ENCODE measurements at places on chromosomes 6 and 20.

GRCh38 chr20:61555566-61555965, 303.5 kb downstream of the CDH4 start:
- no peak for DNase-seq

- DNase-seq: no peak
Measured at GRCh38 chr6:161557333-161558107, 283.7 kb upstream of the AGPAT4 start.

DNA sequence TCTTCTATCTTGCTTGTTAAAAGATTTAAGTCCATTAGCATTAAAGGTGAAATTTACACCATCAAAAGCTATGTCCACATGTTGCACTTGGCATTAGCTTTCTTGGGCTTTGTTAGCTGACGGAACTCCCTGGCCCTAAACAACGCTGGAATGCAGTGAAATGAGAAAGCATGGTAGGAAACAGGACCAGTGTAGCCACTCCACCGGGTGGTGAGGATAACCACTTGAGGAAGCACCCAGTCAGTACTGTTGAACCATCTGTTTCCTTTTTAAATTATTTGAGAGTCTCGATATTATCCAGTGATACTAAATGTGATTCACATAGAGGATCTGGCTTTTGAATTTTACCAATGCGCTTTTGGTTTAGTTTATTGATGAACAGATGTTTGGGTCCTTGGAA, 374.9 kb upstream of the NOX3 start:
- no peak for DNase-seq

GRCh38 chr6:153126218-153126617, 4.9 kb downstream of the RGS17 start:
- no peak for DNase-seq

- DNase-seq: no peak
Measured at GRCh38 chr6:141488488-141488887, 644.2 kb upstream of the GJE1 start.

GRCh38 chr6:53906103-53906502, 111.3 kb downstream of the LRRC1 start:
- DNase-seq: no peak

DNA sequence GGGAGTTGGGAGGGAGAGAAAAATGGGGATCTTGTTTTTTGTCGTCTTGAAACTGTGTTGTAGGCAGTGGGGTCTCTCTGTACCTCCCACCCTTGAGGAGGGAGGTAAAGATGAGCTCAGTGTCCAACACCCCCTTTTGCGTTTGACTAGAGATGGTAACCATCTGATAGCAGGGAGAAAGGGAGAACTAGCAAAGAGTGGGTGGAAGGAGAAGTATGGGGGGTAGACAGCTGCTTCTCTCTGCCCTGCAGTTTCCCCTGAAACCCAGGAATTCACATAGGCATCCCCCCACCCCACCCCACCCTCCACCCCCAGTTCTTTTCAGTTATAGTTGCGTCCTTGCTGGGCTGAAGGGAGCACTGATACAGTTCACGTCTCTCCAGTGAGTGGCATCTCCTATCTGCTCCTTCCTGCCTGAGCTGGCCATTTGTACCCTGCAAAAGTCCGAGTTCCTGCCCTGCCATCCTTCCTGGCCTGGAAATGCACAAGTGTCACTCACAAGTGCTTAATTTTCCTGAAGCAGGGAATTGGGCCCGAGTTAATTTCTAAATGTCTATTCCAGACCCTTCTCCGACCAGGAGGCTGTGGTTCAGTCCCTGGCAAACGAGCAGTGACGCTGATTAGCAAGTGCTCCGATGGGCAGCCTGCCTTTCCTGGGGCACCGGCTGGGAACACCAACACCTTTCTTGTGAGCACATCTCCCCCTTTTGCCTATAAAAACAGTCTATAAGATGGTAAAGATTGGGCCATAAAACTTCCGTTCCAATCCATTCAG, 1.5 kb downstream of the SIRPA start:
- no peak for DNase-seq

DNA sequence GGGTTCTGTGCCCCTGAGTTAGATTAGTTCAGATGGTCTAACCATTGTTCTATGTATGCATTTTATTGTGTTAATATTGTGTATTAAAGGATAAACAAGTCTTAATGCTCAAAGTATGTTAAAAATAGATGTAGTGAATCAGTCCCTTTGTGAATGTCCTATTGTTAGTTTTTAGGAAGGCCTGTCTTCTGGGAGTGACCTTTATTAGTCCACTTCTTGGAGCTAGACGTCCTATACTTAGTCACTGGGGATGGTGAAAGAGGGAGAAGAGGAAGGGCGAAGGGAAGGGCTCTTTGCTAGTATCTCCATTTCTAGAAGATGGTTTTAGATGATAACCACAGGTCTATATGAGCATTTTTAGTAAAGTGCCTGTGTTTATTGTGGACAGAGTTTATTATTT, 12.3 kb upstream of the HMGN4 start:
- no peak for DNase-seq

DNA sequence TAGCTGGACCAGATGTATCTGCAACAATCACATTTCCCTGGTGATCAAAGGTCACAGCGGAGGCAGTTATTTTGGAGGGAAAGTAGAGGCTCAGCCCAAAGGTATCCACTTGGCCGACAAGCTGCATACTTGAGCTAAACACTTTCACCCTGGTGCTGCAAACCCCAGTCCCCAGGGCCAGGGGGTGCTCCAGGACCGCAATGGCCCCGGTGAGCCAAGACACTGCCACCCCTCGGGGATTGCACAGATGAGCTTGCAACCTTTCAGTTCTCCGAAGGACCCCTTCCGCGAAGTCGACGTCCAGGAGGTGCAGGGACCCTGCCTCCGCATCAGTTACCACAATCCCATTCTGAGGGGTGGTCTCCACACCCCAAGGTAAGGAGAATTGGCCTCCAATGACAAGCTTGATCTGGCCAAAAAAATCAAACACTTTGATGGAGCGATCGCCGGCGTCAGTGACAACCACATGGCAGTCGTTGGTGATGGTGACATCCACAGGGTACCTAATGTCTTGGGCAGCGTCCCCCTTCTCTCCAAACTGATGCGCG, 823 bp downstream of the NHLRC1 start:
- DNase-seq: no peak

DNA sequence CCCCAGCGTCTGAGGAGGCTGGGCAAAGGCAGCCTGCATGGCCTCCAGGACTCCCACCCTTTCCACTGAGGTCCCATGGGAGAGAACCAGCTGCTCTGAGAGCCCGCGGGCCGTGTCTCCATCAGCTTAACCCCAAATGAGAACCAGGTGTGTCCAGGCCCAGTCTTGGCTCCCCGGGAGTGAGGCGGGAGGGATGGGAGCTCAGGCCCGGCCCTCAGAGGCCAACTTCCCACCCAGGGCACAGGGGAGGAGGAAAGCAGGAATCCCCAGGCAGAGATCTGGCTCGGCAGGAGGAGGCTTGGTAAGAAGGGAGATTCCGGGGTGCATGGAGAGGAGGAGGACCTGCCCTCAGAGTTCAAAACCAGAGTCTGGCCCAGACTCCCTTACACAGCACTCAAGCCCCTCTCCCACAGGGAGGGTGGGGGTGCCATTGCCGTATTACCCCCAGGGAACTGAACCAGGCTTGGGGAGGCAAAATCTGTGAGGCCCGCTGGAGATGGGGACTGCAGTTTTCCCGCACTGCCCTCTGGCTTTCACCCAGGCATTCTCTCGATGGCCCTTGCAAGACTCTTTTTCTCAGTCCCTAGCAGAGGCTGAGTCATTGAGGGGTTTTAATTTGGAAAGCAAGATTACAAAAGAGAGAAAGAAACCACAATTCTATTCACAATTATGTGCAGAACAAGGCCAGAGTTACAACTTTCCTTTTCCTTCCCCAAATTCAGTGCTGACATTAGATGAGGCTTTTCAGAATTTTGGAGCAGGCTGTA, 17.1 kb downstream of the FOXF2 start:
- DNase-seq: no peak

- DNase-seq: no peak
Measured at GRCh38 chr6:100346828-100347227, 117.9 kb downstream of the SIM1 start.

DNA sequence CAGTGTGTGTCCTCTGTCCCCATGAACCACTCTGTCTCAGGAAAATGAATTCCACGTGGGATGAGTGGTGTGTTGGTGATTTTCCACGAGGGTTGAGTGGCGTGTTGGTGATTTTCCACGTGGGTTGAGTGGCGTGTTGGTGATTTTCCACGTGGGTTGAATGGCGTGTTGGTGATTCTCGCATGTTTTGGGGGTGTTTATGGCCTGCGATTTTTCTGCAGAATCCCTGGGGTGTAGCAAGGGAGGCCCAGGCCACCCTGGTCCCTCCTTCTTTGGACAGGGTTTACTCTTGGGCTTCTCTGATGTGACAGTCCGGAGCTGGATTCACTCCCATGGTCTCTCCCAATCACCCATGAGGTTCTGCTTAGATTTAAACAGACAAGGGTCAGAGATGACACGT, 90.6 kb upstream of the FRMD1 start:
- DNase-seq: no peak

DNA sequence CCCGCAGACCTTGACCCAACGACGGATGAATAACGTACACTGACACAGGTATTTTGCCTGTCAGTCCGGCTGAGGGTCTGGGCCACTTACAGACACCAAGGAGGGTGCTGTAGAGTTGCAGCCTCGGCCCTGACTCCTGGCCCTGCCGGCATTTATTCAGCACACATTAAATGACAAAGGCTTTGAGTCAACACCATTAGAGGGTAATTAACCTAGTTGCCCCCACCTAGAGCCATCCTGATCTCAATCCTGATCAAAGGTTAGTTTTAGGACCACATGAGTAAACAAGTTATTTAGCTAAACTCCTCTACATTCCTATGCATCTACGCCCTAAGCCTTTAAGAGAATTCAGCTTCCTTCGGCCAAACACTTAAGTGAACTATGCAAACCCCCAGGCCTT, 11.9 kb upstream of the PM20D2 start:
- no peak for DNase-seq

- no peak for DNase-seq
Measured at GRCh38 chr6:2783188-2783963, 18.2 kb downstream of the WRNIP1 start.

DNA sequence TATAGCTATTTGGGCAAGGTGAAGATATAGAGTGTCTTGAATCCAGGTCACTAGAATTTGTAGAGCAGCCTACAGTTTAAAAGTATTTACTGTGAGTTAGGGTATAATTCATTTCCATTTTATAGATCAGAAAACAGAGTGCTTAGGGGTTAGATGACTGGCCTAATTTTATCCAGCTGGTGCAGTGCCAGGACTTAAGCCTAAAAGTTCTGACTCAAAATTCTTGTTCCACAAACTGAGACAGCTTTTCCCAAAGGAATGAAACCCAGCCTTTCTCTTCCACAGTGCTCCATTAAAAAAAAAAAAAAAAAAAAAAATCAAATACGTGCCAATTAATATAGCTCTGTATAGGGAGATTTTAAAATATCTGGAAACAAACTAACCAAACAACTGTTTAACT, 441.0 kb upstream of the MARCKS start:
- DNase-seq: no peak

GRCh38 chr6:121627761-121628160, 192.3 kb downstream of the GJA1 start:
- DNase-seq: no peak

DNA sequence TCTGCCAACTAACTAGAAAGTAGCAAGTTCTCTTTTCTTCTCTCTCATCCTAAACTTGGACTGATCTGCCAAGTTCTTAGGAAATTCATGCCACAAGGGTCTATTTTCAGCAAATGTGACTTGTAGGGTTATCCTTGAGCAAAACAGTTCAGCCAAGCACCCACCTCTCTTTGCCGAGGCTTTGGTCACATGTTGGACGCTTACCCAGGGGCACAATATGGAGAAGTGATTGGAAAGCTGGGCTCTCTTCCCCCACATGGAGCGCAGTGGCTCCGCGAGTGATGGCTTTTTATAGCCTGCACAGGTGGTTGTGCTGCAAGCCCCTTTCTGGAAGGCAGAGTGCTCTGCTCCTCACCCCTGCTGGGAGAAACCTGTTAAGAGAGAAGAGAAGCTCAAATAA, 47.7 kb upstream of the FNDC1 start:
- no peak for DNase-seq

GRCh38 chr6:24257282-24257681, 100.6 kb downstream of the DCDC2 start:
- DNase-seq: no peak
